A673 (cell line): ENCODE measurements at places on chromosomes 12 and 14.

DNA sequence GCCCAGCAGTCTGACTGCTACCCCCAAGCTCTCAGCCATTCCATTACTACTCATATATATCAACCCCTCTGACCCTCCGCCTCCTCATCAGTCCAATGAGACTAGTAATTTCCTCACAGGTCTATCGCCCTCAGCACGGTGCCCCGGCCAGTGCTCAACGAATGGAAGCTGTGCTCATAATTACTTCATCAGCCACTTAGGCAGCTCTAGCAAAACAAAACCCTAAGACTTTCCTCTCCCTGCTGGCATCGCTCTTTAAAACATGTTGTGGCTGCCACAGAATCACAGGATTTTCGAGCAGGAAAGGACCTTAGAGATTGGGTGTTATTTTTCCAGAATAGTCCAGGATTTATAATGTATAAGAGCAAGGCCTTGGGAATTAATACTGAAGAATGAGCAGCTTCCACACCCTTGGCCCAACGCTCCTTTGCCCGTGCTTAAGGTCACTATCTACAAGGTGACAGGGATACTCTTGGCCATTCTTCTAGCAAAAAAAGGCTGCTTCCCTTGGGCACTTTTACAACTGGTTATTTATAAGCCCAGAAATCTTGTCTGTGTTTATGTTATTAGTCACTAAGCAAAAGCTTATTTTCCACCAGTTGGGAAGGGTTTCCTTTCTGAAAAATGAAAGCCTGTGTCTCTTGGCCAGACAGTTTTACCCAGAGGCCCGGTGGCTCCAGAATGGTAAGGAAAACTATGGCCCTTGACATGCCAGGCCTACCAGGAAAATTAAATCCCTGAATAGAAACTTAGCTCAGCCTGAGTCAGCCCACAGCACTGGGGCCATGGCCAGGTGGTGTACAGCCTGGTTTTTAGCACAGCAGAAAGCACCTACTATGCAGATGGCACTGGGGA lies 47.9 kb downstream of the NUAK1 start:
- DNase-seq = no peak
- no peaks in the 10 kb centered on the region for H3K36me3 ChIP-seq
- no peak overlapping the region for H3K4me3 ChIP-seq

GRCh38 chr12:108570743-108571608 lies 8.6 kb downstream of the ISCU start:
- no peak overlapping the region for H3K27ac ChIP-seq

- H3K36me3 ChIP-seq = no peaks in the 10 kb centered on the region
- peaks cover 11% of the 10 kb centered on the region for H3K4me1 ChIP-seq
- no peak overlapping the region for H3K4me3 ChIP-seq
- no peak for DNase-seq
Observed at GRCh38 chr12:110234755-110235154, 46.3 kb upstream of the ATP2A2 start.

- H3K27ac ChIP-seq = no peak overlapping the region
- peak; percentile 71 for DNase-seq
- peaks cover 14% of the 10 kb centered on the region for H3K4me1 ChIP-seq
- H3K36me3 ChIP-seq = no peaks in the 10 kb centered on the region
- no peaks in the 10 kb centered on the region for H3K27me3 ChIP-seq
- no peak overlapping the region for H3K4me3 ChIP-seq
Observed at GRCh38 chr12:62123721-62124203, 136.4 kb upstream of the USP15 start.

DNA sequence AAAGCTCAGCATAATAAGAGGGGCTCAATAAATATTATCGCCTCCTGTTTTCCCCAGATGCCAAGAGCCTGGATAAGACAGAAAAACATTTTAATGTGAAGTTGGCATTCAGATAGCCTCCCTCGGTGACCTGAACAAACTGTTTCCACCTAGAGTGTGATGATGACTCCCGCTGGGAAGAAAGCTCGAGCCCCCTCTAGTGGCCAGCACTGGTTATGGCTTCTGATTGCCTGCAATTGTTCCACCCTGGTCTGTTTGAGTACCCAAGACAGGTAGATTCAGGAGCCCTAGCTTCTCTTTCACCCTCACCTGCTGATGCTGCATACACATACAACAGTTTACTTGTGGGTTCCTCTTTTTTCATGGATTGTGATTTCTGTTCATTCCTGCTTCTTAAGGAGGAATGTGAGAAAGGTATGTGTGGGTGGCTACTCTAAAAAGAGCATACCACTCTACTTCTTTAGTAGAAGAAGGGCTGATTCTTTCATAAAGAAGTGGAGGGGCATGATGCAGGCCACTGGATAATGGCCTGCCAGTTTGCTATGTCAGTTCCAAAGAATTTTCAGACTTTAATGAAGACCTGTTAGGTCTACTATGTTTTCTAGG lies 6.4 kb downstream of the ERG28 start:
- peak; percentile 63 for DNase-seq
- H3K4me1 ChIP-seq = no peaks in the 10 kb centered on the region
- no peaks in the 10 kb centered on the region for H3K27me3 ChIP-seq

GRCh38 chr14:47120645-47121044 lies 469.1 kb upstream of the RPL10L start:
- DNase-seq = no peak
- no peaks in the 10 kb centered on the region for H3K4me1 ChIP-seq

DNA sequence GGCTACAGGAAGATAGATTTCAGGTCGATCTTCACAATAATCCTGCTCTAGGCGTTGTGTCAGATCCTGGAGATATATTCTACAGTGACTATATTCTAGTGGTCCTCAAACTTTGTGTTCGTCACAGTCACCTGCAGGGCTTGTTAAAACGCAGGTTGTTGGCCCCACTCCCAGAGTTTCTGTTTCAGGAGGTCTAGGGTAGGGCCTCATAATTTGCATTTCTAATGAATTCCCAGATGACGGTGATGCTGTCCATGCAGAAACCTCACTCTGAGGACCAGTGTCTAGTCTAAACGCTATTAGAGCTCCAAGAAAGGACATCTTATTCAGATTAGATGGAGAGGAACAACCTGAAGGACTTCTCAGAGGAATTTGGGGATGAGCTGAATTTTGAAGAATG lies 13.2 kb upstream of the SLC6A13 start:
- no peaks in the 10 kb centered on the region for H3K36me3 ChIP-seq
- H3K27ac ChIP-seq = no peak overlapping the region
- no peaks in the 10 kb centered on the region for H3K27me3 ChIP-seq
- no peaks in the 10 kb centered on the region for H3K4me1 ChIP-seq
